ENCODE measurements at places on chromosomes 7 and 10.

DNA sequence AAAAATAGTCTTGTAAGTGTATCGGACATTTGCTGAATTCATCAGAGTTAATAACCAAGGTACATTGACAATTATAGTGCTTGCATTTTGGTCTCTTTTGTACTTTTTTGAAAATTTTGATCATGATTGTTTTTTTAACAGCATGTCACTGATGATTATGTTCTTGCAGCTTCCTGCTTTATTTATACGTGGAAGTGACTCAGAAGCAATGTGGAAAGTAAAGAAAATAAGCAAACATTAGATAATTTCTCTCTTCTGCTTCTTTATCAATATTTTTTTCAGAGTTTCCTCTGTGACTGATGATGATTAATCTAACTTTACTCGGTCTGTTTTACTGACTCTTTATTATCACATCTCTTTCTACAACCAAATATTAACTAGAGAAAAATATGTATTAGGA is 1351.9 kb downstream of the REEP3 start:
- no peak for DNase-seq

DNA sequence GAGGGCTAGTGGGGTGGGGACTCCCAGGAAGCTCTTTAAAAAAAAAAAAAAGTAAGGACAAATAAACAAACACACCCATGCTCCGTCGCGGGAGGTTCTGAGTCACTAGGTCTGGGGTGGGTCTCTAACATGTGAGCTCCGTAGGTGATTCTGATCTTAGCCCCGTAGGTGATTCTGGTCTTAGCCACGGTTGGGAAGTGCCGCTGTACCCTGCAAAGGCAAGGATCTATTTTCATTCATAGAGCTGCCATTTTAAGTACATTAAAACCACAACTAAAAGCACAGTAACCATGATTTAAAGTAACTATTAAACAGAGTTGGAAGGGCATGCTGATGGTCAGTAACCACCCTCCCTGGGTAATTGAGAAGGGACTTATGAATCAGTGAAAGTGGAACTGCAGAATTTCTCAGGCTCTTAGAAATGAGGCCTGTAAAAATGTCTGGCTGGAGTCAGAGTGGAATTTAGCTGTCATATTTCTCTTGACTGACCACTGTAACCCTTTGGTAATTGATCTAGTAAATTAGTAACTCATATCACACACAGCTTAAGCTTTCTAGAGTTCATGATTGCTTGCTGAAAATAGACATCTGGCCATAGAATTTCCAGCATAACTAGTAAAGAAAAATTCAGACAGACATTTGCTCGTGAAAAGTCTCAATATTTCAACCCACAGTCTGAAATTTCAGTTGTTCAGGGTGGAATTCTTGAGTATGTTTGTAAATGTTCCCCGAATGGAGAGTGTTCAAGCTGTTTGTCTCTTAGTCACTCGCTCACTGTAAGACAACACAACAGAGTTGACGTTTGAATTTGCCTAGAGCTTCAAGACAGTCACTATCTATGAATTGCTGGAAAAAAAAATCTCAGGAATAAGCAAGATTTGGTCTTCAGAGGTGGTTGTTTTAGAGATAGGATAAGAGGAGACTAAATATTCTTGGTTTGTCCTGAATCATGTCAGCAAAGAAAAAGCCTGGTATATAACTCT is 34.2 kb upstream of the TCF7L2 start:
- DNase-seq: peak; percentile 52

DNA sequence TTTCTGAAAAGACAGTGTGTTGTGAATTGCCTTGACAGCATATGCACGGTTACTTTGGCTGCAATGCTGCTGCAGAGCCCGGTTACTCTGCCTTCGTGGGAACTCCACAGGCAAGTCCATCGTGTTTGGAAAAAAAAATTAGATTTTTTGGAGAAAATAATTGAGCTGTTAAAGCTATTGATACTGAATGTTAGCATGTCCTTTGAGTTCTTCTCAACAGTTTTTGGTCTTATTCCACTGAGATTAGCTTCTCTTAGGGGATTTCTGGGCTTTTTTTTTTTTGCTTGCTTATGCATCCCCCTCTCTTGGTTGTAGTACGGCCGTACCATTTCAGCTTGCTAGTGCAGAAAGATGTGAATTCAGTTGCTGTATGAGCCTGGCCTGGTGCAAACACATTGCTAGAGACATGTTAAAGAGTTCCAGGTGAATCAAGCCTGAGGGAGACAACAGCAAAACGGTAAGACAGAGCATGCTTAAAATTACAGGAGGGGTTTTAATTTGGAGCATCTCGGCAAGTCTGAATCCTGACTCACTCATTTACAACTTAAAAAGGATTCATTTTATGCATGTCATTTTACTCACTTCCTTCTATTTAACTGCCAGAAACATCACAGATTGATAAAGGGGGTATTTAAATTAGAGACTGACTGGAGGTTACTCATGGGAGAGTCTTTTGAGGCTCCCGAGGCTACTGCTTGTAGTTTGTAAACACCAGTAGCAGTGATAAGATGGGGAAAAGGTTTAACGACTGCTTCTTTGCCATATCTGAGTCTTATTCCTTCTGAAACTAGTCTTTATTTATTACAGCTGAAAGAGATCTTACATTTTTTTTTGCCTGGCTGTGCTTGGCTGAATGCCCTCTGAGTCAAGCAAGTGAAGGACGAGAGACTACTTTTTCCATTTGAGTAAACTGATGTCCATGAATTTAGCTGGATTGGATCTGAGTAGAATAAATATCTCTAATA is 113.7 kb downstream of the CDK14 start:
- DNase-seq: no peak

DNA sequence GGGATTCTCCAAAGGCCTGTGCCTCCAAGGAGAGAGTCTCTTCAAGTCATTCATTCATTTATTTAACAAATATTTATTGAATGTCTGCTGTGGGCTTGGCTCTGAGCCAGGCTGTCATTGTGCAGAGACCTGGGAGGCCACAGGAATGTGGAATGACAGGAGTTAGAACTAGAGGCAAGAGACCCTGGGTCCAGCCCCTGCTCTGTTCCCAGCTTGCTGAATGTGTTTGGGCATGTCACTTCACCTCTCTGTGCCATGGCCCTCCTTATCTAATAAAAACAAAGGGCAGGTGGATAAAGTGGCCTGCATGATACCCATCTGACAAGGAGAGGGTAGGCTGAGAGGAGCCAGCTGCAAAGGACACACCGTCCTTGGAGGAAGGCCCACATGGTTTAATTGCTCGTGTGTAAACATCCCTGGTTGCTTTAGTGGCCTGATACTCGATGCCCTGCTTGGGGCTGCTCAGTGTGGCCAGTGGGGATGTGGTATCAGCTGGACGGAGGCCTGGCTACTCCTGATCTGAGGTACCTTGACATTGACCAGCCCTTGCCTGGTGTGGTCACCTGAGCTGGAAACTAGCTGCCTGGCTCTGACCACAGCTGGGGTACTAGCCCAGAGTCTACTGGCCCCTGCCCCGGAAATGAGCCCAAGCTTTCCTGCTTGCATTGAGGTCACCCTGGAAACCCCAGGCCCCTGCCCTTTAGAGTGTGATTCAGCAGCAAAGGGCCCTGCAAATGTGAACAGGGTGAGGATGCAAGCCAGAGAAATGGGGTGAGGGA is 116.2 kb downstream of the CDH23 start:
- peak; percentile 83 for DNase-seq

GRCh38 chr10:31063841-31064240 is 32.2 kb upstream of the ZNF438 start:
- DNase-seq: no peak

DNA sequence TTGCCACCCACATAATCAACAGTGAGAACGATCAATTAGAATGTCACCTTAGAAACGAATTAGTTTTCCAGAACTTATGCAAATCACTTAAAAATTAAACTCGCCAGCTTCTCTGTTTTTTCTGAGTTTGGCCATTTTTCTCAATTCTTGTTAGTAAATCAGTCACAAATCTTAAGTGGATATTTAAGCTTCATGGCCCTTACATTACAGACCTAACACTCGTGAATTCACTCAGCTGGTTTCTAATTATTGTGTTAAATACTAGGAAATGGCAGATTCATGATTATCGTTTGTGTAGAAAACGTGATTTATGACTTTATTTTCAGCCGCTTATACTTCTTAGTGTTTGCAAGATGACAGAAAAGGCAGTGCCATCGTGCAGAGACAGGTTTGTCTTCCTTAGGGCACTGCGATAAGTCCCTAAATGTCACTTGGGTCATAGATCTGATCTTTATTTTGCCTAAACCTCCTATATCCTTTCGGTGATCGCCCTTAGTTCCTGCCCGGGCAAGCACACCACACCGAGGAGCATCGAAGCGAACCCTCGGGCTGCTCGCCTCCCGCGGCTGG is 587 bp upstream of the CELF2 start:
- no peak for DNase-seq

DNA sequence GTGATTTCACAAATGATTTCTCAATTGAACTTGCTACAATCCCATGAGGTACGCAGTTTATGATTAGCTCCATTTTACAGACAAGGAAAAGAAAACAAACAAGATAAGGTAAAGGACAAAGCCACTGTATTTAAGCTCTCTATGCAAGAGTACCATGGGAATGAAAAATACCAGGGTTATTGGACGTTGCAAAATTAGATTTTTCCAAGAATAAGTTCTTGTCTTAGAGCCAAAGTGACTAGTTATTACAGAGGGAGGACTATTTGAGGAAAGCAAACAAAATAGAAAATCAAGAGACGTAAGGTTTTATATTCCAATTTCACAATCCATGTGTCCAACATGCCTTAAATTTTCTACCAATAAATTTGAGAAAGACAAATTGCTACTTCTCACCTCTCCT is 97.9 kb upstream of the PTN start:
- DNase-seq: no peak

GRCh38 chr7:39659356-39660013 is 36.1 kb downstream of the RALA start:
- DNase-seq: no peak

DNA sequence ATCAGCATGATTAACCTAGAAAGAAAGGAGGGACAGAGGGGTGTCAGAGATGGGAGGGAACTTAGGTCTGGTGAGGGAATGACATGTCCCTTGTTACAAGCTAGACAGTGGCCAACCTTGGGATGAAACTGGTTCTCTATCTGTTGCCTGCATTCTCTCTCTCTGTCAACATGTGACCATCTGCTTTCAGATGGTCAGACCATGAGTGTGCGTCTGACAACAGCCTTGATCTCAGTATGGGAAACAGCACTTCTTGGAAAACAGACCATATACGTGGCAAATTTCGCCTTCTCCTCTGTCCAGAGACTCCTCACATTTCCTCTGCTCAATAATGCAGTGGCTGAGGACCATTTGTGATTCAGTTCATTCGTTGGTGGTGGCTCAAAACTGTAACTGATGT is 845.9 kb downstream of the TYW1 start:
- no peak for DNase-seq

GRCh38 chr10:18401416-18402195 is 249.8 kb downstream of the NSUN6 start:
- no peak for DNase-seq

- DNase-seq: no peak
Measured at GRCh38 chr10:131961777-131962662, 19.7 kb downstream of the BNIP3 start.

DNA sequence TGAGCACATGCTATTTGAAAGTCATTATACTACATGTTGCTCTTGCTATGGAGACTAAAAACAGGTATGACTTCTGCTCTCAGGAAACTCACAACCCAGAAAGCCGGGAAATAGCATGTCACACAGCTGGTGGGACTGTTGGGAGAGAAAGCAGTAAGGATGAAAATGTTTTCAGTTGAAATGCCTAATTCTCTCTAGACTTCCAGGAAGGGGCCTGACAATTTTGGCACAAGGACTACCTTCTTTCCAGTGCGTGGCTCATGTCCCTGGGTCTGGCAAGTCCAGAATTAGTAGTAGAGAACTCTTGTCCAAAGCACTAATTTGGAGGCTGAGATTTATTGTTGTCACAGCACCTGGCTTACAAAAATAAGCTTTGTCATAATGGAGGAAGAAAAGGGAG is 567.6 kb downstream of the LRMDA start:
- no peak for DNase-seq

GRCh38 chr7:135645296-135645904 is 16.9 kb upstream of the STMP1 start:
- DNase-seq: peak; percentile 12

GRCh38 chr7:23117841-23118240 is 12.3 kb downstream of the KLHL7 start:
- no peak for DNase-seq

GRCh38 chr7:124887247-124887646 is 42.4 kb downstream of the POT1 start:
- no peak for DNase-seq

GRCh38 chr7:71350680-71351079 is 218.7 kb downstream of the GALNT17 start:
- no peak for DNase-seq

GRCh38 chr7:70529914-70530585 is 601.9 kb upstream of the GALNT17 start:
- DNase-seq: no peak

DNA sequence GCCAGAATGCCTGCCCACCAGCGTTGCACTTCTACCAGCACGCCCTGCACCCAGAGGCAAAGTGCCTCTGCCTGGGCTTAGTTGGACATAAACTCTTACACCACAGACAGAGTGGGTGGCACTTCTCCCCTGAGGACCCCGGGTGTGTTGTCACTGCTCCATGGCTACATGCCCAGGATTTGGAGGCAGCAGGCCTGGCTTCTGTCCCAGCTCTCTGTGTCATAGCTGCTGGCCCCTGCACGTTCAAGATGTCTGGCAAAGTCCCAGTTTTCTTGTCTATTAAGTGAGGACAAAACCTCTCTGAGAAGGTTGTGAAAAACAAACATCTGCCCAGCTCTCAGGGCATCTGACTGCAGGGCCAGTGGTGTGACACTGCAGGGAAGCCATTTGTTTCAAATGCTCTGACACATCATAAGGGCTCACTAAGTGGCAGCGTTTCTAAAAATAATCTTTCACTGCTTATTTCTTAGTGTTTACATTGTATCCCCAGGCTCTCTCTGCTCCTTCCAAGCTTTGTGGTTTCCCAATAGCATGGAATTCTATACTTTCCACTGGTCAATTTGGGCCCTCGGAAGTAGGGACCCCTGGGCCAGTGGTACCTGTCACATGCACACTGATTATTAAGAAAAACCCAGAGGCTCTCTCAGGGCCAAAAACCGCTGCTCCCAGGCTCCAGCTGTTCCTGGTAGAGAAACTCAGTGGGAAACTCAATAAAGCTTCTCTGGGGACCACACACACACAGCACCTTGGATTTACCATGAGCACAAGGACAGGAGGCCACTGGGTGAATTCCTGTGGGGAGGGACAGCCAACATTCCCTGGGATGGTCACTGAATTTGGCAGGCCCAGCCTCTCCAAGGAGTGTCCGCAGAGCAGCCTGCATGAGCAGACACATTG is 86.2 kb upstream of the ANLN start:
- peak; percentile 86 for DNase-seq

GRCh38 chr10:128268015-128268722 is 141.9 kb upstream of the MKI67 start:
- peak; percentile 48 for DNase-seq

GRCh38 chr10:63268149-63268797 is 135.1 kb downstream of the NRBF2 start:
- peak; percentile 4 for DNase-seq

All from urothelium cell line (cell line).